ENCODE measurements at places on chromosomes 3 and 15.
A peak's percentile ranks its signal among the peaks of the same experiment; 100 is the strongest.

DNA sequence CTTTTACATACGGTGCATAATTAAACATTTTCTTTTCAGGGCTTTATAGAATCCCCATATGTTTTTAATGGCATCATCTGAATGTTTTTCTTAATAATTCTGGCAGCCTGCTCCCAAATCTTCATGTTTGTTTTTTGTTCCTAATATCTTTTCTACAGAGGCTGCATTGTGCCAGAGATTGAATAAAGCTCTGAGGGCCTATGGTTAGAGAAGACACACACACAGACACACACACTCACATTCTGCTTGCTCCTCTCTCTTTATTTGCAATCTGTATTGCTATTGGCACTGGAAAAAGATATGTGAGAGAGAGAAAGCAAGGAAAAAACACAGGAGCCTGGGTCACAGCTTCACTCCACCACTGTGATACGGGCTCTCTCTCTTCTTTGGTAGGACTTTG, 136.0 kb downstream of the MECOM start:
- DNase-seq = no peak

DNA sequence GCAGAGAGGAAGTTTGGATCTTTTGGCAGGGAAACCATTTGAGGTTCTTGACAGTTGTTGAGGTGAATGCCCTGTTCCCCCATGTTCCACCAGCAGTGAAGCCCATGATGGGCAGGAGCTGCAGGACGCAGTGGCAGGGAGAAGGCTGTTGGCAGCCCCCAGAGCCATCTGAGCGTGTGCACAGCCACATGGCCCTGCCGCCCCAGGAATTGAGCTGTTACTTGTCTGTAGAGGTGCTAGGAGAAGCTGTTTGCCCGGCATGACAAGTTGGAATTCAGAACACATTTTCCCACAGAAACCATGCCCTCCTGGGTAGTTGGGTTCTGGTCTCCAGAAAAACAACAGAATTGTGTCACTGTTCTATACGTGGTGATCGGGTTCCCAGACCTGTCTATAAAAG, 218.2 kb upstream of the NR2E3 start:
- no peak for DNase-seq

GRCh38 chr15:66748708-66749035, 46.6 kb downstream of the SMAD6 start:
- DNase-seq = no peak

DNA sequence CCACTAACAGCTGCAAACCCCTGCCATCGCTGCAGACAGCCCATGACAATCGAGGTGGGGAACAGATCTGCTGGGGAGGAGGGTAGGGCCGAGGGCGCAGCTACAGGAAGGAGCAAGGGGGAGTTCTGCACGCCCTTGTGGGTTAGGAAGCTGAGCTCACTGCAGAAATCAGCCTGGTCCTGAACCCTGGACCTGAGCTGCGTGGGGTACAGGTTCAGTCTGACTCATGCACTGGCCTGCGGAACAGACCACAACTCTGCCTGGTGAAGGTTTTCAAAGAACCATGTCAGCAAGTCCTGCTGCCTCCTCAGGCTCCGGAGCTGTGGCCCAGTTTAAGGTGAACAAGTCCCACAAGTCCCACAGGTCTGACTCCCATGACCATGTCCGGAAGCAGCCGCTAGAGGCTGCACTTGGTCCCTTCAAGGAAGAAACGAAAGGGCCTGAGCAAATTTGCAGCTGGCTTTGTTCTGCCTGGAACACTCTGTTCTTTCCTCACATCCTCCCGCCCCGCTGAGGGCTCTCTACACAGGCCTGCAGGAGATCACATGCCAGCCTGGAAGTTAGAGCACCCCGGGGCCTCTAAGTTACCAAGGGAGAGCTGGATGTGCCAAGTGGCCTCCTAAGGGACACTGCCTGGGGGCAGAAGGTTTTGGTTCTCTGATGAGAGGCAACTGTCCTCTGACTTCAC, 49.4 kb upstream of the AKAP13 start:
- DNase-seq = peak; percentile 59

DNA sequence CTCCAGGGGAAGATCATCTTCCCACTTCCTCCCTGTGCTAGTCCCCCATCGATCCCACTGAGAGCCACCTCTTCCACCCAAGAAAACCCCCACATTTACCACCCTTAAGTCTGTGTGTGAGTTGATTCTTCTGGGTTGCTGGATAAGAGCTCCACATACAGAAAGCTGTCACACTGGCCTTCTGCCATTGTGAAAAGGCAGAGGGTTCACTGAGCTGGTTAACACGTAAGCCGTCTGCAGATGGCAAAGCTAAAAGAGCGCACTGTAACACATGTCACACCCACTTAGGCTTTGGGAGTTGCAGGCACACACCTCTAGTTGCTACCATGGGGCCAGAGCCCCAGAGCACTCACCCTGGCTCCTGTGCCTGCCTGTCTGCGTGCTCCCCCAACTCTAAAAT, 309.8 kb upstream of the LRRC3B start:
- no peak for DNase-seq

Data from suppressor macrophage treated with lipopolysaccharide for 1 hour (primary cell).